8988T (cell line): ENCODE measurements at places on chromosomes 3 and 15.

DNA sequence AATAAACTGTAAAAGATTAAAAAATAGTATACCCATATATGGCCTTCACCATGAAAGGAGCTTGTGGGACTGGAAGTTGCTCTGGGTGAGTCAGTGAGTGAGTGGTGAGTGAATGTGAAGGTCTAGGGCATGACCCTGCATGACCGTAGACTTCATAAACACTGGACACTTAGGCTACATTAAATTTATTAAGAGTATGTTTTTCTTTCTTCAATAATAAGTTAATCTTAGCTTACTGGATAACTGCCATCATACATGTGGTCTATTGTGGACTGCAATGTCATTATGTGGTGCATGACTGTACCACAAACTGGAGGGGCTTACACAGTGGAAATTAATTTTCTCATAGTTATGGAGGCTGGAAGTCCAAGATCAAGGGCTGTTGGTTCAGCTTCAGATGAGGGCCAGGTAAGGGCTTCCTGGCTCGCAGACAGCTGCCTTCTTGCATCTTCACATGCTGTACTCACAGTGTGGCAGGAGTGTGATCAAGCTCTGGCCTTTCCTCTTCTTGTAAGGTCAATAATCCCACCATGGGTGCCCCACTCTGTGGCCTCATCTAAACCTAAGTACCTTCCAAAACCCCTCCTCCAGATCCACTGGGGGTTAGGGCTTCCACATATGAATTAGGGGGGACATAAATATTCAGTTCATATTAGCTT, 40.8 kb upstream of the PRR23E start:
- no peak for DNase-seq

DNA sequence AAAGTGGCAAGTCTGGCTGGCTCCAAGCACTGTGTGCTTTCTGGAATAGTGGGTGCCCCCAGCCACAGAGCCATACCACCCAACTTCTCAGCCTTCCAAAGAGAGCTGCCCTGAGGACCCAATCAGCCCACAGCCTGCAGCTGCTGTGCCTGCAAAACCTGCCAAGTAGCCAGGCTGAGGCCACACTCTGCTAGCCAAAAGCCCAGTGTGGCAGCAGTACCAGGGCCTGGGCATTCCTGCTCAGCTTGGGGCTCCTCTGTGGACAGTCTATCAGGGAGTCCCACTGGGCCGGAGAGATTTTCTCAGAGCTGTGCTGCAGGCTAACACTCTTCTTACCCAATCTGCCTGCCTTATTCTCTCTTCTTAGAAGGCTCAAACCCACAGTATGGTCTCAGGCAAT, 136.5 kb downstream of the TPRA1 start:
- DNase-seq: no peak

- DNase-seq: no peak
These were observed 4.7 kb upstream of the NRROS start for GRCh38 chr3:196634829-196635228.

DNA sequence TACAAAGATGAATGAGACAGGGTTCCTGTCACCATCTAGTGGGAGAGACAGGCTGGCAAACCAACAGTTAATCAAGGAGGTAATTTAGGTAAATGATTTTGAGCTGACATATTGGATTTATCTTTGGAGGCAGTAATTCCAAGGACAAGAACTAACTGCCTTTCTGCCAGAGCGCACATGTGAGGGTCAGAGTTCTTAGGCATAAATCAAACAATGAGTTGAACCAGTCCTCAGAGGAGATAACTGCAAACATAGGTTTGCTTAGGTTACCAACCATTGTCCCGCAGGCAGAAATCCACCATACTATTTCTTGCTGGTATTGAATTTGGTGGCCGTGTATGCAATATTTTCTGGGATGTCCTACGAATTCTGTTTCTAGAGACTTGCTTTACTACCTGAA, 14.2 kb upstream of the PPP1R2 start:
- DNase-seq: no peak

DNA sequence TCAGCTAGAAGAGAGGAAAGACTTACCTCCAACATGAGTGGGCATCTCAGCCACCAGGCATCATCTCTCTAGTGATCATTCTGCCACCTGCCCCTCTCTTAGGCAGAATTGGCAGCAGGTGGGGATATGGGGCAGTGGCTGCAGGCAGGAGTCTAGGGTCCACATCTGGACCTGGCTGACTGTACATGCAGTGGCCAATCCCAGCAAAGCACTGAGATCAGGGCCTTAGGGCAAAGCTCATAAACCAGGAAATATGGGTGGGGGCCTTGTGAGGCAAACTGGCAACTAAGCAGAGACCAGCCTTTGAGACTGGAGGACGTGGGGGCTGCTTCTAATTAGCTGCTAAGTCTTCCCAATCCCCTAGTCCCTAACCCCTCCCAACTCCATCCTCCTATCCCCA, 12.9 kb downstream of the POMGNT2 start:
- DNase-seq: no peak

DNA sequence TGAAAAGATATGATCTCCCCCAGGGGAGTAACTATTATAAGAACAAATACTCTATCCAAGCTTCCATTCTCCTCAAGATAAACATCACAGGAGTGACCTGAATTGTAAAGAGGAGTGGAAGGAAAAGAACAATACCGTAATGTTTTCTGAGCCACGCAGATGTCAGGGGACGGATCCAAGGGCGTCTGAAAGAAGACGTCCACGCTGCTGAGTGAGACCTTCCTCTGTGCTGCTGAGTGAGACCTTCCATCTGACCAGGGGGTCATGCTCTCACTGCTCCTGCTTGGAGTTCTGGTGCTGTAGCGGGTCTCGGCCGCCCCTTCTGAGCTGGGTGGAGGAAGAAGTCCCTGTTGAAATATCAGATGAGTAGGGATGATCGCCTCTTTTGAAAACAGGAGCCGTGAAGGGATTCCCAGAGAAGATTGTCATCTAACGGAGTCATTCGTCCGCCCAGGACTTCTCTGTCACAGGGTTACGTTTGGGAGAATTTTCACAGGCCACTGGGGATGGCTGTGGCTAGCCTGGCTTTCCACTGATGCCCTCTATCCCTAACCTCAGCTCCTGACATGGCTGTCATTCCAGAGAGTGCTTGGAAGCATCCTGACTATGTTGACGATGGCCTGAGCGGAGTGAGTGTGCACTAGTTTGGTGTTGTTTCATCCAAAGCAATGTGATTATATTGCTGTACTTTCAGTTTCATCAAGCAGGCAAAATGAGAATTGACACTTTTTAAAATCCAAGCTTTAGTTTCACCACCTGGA, 184.9 kb downstream of the APBA2 start:
- no peak for DNase-seq

DNA sequence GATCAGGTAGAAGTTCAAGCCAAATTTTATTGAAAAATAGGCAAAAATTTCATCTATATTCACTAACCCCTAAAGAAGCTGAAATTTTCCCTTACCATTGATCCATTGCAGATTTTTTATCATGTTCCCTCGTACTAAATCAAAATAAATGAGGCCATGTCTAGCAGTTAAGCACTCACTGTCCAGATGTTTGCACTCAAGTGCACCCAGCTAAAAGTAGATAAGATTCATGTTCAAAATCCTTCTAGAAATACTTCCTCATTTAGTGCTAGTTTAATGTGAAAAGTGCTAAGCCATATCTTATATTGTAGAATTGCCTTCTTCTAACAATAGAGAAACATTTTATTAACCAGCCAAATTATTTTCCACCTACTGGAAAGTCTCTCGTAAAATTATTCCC, 164.7 kb upstream of the UBE2E2 start:
- DNase-seq: no peak

DNA sequence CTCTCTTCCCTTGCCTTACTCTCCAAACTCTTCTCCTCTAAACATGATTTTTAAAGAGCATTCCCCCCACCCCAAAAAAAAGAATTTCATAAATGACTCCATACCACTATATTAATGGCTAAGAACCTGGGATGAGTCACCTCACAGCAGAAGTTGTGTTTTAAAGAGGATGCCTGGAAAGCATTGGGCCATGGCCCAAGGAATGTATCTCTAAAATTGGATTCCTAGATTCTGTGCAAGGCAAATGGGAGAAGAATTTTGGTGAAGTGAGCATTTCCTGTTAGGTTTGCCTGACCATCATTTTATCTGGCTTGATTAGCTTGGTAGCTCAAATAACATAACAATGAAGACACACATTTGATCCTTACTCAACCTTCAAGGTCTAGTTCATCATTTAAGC, 251.4 kb downstream of the NR1D2 start:
- no peak for DNase-seq

GRCh38 chr3:196192524-196193051, 18.6 kb downstream of the ZDHHC19 start:
- no peak for DNase-seq

GRCh38 chr3:83740504-83740903, 1218.3 kb upstream of the CADM2 start:
- DNase-seq: no peak

DNA sequence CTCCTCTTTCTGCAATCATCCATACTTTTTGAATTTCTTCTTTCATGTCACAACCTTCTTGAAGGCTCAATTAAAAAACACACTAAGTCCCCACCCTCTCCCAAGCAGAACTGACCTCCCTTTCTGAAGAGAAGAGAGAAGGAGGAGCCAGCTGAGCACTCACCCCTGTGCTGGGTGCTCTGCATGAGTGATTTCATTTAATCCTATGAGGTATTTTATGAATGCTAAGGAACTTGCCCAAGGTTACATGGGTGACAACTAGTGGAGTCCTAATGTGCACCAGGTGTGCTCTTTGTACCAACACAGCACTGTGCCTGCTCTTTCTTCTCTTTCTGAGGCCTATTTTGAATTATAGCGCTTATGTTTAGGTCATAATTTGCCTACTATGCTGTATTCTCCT, 135.6 kb downstream of the DUT start:
- DNase-seq: no peak

GRCh38 chr3:138718849-138719248, 110.3 kb downstream of the FAIM start:
- no peak for DNase-seq

- no peak for DNase-seq
These were observed 36.9 kb downstream of the LRRFIP2 start for GRCh38 chr3:37137516-37137915.

DNA sequence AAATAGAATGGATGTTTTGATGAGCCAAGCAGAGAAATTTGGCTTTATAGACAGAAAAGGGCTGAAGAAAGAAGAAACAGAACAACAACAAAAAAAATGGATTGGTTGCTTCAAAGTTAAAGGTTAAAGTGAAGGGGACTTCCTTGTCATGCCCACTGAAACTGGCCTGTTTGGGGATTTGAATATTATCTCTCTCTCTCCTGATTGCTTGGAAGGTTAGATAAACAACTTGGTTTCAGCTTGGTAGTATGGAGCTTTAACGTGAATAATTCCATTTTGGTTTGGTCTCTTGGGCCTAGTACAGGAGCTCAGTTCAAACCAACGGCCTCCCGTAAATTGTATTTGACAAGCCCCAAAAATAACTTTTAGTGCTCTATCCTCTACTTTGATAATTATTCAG, 70.8 kb upstream of the MBNL1 start:
- DNase-seq: no peak
